ENCODE measurements at places on chromosomes 2 and 18.

DNA sequence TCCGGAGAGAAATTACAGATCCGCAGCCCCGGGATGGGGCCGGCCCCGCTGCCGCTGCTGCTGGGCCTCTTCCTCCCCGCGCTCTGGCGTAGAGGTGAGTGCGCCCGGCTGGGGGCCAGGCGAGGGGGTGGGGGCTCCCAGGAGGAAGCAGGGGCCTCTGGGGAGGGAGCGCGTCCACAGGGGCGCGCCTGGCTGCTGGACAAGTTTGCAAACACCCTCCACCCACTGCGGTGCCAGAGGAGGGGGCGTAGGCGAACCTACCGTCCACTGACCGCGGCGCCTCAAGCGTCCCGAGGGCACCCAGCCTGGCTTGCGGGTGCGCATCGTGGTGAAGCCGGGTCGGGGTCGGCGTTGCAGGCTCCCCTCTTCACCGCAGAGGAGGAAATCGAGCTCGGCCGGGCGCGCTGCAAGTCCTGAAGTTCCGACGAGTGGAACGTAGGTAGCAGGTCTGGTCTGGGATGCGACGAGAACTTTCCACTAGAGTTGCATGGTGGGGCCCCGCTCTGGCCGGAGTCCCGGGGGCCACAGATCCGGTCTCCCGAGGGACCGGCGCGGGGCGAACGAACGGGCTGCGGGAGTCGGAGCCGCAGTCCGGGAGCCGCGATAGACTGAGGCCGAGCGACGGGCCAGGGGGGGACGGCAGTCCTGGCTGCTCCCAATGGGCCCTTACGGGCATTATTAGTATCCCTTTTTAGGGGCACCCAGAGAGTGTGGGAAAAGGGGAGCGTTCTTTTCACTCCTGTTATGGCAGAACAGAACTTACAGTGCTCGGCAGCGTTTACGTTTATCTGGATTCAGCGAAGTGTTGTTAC lies 502 bp downstream of the MERTK start:
- no peak for DNase-seq

- no peak for DNase-seq
These were observed 148.5 kb downstream of the TTC32 start for GRCh38 chr2:19753314-19753713.

GRCh38 chr2:144836635-144837350 lies 316.9 kb upstream of the ZEB2 start:
- DNase-seq, result peak; percentile 74

DNA sequence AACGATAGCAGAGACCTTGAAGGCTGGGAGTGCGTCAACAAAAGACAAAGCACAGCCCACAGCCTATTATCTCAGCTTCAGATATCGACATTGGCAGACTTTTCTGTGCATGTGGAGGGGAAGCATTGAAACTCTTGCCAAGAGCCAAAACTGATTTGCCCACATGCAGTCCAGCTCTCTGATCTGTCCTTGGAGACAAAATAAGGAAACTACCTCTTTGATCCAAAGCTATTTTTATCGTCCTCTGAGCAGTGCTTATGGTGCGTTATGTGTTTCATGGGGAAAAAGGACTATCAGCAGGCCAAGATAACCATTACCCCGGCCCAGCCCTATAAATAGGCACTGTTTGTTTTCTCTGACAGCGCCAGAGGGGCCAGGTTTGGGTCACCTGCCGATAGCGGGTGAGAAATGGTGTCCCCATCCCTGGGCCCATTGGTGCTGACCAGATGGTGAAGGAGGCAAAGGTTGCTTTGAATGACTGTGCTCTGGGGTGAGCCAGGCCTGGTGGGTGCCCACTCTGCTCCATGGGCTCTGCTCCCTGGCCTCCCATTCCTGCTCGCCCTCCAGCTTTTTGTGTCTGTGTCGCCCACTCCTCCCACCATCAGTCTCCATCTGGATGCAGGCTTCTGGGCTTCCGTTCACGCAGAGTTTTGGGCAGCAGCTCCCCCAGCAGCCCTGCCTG lies 176.1 kb upstream of the HS6ST1 start:
- no peak for DNase-seq

GRCh38 chr2:227402959-227403358 lies 15.2 kb upstream of the SCYGR1 start:
- DNase-seq, result no peak

- peak; percentile 4 for DNase-seq
These were observed 983 bp downstream of the MTX2 start for GRCh38 chr2:176270100-176270750.

DNA sequence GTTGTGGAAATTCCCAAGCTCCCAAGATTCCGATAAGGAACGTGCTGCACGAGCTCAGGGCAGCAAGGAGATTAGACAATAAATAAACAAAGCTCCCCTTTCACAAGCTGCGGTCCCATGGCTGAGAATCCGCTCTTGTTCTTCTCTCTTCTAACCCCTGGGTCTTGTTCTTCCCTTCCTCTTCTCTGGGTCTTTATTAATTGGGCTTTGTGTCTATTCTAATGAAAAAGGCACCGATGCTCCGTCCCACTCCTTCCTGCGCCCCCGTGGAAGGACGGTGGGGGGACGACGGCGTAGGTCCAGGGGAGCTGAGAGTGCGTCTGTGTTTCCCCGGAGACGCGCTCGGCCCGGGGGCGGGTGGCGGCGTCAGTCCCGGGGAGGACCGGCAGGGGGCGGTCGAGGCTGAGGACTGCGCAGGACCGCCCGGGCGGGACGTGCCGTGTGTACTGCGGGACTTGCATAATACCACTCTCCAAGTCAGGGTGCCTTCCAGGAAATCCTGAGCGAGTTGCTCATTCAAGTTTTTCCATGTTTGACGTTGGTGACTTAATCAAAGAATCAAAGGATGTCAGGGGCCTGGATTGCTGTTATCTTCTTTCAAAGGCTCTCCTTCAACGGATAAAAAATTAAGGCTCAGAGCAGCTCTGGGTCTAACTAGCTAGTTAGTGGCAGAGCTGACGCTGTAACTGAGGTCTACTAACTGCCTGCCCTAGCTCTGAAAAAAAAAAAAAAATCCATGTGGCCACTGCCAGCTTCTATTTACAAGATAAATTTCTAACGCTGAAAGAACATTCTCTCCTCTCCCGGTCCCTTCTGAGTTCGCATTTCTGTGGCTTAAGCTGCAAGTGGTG lies 321.4 kb downstream of the TGIF1 start:
- DNase-seq, result peak; percentile 93

DNA sequence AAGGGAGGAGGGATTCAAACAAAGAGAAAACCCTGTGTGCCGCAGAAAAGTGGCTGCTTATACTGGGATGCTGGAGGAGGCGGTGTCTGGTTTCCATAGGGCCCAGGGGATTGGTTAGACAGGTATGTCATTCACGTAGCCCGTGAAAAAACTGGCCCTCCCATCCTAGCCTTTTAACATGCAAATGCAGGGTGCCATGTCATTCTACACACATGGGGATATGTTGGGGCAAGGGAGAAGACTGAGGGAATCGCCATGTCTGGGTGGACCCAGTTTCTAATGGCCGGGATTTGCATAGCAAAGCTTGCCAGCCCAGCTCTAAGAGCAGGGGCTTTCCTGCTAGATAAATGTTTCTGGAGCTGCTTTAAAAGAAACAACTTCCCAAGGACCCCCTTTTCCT lies 8.2 kb upstream of the RNU2-63P start:
- no peak for DNase-seq

DNA sequence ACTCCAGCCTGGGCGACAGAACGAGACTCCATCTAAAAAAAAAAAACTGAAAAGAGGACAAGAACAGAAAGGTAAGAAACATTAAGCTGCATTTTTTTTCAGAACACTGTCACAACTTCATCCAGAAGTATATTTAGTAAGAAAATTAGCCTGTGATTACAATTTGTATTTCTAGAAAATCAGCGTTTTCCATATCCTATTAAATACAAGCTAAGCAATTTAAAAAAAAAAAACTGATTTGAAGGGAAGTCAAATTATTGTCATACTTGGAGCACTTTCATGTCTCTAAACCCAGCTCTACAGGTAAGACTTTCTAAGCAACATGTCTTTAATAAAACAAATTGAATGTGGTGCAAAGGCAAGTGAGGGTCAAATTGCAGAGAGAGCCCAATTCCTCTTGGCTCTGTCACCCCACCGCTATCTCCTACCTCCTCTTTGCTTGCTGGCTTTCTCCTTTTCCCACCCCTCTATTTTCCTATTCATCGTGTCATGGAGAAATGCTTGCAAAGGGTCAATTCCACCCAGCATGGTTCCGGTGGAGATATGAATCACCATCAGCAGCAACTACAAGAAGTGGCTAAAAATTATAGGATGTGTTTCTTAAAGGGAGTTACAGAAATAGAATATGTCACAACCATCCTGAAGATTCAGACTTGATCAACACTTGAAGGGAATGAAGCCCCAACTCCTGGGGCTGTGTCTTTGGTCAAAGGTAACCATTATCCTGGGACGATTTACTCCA lies 68.4 kb upstream of the BCL11A start:
- no peak for DNase-seq

- peak; percentile 90 for DNase-seq
These were observed 18.9 kb upstream of the DPP4 start for GRCh38 chr2:162092658-162093556.

GRCh38 chr2:85255813-85256594 lies 71.8 kb downstream of the TGOLN2 start:
- peak; percentile 86 for DNase-seq

DNA sequence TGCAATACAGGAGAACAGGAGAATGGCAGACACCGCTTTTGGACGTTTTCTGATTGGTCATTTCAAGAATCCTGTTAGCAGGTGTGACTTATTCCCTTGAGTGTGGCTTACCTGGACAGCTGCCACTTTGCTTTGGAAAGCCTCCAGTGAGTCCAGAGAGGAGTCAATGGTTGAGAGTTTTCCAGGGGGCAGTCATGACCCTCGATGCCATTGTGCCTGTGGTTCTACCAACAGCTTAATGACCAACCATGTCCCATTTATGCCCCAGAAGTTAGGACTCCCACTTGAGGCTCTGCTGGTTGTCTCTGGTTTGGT lies 12.4 kb downstream of the IGFBP2 start:
- no peak for DNase-seq

DNA sequence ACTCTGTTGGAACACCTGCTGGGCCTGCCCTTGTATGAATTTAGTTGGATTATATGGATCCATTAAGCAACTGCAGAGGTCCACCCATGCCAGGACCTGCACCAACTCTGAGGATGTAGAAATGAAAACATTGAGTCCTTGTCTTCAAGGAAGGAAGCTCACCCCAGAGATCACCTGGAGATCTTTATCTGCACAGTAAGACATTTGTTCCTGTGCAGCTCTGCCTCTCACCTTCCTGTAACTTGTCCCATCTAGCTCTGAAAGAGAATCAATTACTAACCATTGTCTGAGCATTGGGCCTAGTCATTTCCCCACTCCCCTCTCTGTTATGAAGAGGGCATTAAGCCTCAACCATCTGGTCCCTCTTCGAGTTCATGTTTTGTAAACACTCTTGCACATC lies 105.2 kb upstream of the YWHAQ start:
- no peak for DNase-seq

DNA sequence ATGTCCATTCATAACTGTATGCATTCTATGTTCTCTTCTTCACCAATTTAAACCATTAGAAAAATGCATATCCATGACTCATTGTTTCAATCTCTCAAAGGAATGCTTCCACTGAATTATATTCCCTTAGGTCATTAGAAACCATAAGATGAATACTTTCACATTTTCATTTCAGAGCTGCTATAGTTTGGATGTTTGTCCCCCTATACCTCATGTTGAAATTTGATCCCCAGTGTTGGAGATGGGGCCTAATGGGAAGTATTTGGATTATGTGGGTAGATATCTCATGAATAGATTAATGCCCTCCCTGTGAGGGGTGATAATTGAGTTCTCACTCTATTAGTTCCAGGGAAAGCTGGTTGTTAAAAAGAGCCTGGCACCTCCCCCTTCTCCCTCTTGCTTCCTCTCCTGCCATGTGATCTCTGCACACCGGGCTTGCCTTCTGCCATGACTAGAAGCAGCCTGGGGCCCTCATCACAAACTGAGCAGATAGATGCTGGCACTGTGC lies 35.7 kb downstream of the THUMPD2 start:
- DNase-seq, result peak; percentile 84

- DNase-seq, result peak; percentile 60
These were observed 37.4 kb downstream of the VAPA start for GRCh38 chr18:9951022-9951859.

DNA sequence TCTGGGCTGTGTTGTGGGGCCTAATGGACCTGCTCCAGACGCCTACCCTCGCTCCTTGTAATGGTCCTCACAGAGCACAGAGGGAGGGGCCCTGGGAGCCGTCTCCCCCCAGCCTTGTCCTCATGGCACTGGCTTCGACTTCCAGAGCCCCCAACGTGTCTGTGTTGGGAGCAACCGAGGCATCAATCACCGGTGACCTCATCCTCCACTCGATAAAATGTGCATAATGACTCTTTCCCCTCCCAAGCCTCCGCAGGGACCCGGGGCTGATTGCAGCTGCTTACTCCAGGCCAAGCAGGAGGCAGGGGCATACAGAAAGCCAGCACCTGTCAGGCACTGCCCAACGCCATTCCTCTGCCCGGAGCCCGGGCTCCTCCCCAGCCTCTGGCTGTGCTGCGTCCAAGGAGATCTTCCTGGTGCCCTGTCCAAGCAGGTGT lies 271.7 kb downstream of the NDUFA10 start:
- DNase-seq, result no peak

DNA sequence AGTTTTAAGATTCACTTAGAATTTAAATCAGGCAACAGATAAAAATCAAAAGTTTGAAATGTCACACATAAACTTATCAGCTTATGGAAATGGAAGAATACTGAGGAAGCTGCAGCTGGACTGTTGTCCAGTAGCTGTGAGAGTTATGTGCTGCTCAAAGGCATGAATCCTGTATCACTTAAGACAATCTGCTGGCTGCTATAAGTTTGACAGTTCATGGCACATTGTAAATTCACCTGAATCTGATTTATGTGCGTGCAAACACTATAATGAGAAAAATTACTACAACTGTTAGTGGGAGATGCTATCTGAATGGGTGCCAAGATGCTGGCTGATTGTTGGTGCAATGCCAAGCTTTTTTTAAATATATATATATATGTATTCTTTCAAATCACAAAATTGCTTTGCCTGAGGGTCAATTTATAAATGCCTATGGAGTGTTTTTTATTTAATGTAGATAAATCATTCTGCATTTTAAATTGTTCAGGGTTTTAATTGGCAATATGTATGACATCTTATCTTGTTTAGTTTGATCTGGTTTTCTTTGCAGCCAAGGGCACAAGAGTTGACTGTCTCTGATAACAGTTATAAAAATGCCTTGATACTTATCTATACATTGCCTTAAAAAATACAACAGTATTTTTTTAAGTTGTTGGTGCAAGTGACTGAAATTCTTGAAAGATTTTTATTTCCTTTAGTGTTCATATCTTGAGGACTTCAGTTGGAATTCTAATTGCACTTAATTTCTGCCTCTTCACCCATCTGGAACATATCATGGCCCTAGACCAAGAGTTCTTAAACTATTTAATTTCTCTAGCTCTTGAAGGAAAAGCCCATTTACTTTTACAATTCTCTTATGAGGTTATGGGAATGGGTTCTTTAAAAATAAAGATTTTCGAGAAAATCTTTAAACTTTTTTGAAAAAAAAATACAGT lies 48.7 kb downstream of the CAVIN2 start:
- no peak for DNase-seq

- DNase-seq, result peak; percentile 5
These were observed 8.5 kb downstream of the RTTN start for GRCh38 chr18:70197026-70197425.
